ENCODE measurements at places on chromosomes 11 and 22.

DNA sequence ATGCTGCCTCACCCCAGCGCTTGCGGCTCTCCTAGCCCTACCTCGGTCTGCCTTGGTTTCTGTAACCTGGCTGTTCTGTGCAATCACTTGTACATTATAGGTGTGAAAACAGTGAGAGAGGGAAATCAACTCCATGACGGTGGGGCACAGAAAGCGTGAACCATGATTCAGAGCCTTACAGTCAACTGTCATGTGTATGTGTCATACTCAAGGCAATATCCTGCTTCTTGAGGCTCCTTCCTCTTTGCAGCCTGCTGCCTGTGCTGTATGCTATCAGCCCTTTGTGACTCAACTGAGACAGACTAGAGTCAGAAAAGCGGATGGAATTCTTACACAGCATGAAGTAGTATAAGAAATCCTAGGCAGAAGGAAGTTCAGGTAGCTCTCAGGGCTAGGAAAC is 2.1 kb downstream of the NRIP3 start:
- DNase-seq: no peak

DNA sequence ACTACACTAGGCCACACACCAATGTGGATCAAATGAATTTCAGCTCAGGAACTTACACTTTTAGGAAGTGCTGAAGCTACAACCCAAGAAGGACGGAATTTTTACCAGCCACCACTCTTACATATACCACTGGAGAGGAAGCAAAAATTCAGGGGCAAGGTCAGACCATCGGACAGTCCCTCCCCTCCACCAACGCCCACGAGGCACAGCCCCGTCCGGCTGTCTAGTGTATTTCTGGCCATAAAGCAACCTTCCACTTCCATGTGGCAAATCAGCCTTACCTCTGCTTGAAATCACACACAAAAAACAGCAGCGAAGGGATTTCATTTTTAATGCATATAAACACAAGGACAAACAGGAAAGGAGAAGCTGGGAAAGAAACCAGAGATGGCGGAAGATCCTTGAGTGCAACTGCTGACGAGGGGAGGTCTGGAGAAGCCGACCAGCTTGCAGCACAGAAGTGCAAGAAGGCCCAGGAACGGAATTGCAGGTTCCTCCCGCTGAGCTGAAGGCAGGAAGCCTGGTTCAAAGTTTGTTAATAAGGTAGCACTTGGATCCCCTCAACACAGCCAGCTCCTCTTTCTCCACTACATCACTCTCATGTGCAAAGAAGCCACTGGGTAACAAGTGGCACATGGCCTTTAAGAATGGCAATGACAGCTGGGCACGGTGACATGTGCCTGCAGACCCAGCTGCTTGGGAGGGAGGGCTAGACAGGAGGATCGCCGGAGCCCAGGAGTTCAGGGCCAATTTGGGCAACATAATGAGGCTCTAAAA is 71.5 kb downstream of the SHANK2 start:
- no peak for DNase-seq

DNA sequence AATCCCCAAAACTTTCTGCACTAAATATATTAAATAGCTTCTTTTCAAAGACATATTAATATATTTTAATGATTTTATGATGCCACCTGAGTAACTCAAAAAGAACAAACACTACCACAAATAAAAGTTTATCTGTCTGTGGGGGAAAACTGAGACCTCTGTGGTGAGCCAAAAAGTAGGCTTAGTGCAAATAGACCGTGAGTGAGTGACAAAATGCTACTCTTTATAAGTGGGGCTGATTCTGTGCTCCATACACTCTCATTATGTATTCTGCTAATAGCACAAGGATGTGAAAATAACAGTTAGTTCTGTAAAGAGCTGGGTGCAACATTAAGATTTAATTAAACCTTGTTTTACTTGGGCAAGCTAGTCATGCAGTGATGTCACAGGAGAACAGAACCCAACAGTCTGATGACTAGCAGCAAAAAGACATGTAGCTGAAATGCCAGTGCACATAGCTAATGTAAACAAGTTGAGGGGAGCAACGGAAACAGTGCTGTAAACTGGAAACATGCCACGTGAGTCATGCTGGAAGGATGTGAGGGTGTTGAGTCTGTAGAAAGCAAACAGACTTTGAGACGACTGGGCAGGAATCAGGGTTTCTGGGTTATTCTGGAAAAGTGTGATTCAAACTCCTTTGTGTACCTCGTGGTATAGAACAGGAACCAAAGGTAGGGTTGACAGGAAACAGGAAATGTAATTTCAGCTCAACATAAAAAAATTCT is 1130.4 kb downstream of the LRRC4C start:
- peak; percentile 43 for DNase-seq

DNA sequence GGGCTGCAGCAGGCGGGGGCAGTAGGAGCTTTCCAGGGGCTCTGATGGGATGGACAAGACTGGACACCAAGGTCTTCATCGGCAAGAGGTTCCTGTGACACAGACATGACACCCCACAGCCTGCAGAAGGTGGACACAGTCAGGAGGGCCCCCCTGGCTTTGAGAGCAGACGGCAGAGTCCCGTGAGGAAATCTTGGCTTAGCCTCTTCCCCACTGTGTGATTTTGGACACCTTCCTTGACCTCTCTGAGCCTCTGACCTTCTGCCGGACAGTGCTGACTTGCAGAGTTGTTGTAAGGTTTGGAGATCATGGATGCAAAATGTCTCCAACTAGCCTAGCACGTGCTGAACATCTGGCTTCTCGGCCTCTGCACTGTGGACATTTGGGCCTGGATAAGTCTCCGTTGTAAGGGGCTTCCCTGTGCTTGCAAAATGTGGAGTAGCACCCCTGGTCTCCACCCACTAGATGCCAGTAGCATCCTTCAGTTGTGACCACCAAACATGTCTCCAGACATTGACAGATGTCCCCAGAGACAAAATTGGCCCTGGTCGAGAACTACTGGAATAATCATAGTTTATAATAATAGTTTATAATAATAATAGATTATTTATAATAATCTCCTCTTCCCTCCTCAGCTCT is 54.6 kb downstream of the MCM5 start:
- DNase-seq: no peak

DNA sequence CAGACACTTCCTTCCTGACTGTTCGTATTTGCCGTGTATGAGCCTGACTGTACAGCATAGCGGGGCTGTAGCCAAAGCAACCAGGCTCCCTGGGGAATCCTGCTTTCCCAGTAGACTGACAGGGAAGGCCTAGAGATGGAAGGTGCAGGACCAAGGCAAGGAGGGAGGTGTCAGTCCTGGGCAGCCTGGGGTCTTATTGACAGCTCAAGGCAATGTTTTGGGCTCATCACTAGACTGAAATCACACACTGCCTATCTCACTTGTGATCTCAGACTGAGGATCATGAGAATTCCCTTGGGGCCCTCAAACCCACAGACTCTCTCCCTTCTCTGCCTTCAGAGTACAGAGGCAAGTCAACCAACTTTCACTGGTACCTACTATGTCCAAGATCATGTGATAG is 346.8 kb upstream of the NARS2 start:
- DNase-seq: no peak

DNA sequence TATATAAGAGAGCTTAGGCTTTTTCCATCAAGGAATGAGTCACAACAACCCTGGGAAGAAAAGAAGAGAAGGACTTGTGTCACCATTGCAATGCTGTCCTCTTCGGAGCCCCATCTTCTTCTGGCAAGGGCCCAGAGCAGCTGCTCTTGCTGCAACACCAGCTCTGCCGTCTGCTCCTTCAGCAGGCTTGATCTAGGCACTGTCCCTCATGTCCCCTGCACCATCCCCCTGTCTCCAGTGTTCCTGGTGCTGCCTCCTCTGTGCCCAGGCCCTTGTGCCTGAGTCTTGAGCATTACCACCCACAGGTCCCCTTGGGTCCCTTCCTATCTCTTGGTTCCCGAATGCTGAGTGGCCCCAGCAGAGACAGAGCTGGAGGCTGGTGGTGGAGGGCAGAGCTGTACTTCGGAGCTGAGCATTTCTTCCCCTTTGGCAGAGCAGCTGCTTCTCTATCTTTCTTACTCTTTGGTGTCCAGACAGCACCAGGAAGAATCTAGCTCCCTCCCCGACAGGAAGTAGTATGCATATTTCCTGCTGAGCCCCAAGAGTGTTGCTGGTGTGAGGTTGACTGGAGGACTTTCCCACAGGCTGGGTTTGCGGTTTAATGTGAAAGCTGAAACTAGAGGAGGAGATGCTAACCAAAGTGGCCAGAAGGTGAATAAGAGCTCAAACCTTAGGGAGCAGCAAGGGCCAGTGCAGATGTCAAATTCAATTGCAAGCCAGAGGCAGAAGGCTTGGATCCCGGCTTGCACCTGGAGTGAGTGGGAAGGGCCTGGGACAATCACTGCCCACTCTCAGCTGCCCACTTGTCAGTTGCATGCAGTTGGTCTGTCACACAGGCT is 27.8 kb downstream of the WEE1 start:
- peak; percentile 45 for DNase-seq

DNA sequence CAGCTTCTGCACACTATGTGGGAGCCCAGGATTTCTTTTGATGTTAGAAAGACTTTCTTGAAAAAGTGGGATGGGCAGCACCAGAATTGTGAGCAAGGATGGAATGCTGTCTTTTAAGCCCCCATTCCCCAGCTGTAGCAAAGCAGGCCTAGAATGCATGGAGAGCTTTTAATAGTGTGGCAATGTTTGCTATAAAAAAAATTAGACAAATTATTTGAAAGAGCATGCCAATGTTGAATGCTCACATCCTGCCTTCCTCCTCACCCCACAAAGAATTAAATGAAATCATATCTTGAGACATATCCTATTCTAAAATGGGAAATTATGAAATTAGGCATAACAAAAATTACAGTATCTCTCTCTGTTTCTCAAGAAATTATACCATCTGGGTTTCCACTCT is 154.7 kb downstream of the C11orf91 start:
- no peak for DNase-seq

GRCh38 chr11:35412285-35412684 is 7.1 kb downstream of the SLC1A2 start:
- DNase-seq: no peak

- no peak for DNase-seq
Measured at GRCh38 chr11:22276535-22276934, 61.6 kb upstream of the SLC17A6 start.

GRCh38 chr11:15988693-15989231 is 367.6 kb downstream of the SOX6 start:
- no peak for DNase-seq

DNA sequence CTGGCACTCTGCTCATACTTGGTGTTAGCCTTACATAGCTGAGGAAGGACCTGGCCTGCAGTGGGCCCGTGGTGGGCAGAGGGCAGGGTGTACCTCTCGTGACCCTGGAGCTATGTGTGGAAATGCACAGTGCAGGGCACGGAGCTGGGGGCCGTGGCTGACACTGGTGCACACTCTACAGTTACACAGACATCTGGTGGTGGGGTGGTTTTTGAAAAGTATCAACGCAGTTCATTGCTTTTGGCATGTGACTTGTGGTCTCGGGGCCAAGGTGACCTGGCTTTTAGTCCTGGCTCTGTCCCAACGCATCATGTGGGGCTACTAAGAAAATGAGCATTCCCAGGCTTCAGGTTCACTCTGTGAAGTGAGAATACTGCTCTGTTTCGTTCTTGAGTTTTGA is 553.6 kb downstream of the NTM start:
- DNase-seq: no peak

- DNase-seq: no peak
Measured at GRCh38 chr11:128180441-128181087, 406.8 kb downstream of the ETS1 start.

GRCh38 chr22:26744892-26745808 is 87.8 kb downstream of the MIAT start:
- DNase-seq: no peak

DNA sequence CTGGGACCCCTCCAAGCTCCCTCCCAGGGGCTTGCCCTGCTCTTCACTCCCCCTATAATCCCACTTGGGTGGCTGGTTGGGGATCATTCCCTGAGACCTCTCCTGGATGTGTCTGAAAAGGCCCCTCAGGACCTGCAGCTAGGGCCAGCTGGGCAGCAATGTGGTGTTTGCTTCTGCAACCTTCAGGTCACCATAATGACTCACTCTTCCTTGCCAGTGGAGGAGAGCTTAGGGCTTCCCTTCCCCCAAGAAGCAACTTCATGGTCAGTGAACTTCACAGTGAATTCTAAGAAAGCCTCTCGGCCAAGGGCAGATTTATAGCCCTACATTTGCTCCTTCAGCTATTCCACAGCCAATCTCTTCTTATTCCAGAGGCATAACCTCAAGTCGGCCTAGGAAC is 45.1 kb upstream of the TSPAN18 start:
- DNase-seq: no peak

DNA sequence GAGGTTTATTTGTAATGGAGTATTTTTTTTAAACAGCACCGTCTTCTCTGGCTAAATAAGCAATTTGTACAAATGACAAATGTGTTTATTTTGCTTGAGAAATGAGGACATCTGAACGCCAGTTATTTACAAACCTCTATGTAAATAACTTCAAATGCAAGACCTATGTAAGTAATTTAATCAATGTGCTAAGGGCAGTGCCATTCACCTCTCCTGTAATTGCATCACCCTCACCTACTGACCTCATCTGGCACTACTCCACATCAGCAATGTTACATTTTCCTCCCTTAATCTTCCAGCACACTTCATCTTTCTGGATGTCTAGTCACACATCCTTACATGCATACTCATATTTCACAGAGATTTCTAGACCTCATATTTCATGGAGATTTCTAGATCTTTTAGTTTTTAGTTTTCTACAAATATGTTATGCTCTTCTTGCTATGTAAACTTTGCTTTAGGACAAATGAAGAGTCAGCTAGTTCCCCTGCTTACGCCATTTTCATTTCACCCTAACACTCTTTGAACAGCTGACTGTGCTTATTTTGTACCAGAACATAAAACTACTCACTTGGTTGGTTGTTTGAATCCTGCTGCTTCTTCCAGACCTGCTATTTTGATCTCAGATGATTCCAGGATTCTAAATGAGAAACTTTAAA is 238.6 kb downstream of the GRM5 start:
- no peak for DNase-seq

DNA sequence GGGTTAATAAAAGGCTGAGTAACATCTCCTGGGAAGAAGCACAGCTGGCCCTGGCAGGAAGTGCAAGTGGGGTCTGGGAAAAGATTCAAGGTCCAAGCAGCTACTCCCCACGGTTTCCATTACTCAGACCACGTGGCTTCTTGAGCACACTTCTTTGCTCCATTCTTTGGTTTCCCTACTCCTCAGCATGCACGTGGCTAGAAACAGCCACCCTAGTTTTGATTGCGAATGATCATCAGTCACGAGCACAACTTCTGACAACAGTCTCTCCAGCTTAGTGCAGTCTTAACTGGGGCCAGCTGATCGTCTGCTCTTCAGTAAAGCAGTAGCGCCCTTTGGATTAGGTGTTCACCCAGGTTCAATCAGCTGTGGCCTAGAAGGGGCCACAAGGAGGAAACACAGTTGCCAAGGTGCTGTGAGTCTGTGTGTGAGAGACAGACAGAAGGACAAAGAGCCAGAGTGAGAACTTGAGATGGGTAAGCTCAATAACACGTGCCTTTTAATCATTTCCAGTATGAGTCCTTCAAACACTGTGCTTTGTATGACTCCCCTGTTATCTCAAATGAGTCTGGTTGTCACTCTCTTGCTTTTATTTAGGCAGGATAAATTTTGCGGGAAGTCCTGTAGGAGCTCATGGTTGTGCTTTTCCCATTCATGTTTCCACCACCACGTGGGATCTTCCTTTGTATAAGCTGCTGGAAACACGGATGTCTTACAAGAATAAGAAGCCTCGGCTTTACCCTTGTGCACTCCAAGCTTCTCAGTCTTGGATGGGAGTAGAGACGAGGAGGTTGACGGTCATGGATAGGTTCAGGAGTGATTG is 901 bp upstream of the PARVA start:
- DNase-seq: peak; percentile 84

All from hindlimb muscle (tissue), 1 donor.